ENCODE measurements at places on chromosomes 4 and X.
A peak's percentile ranks its signal among the peaks of the same experiment; 100 is the strongest.

DNA sequence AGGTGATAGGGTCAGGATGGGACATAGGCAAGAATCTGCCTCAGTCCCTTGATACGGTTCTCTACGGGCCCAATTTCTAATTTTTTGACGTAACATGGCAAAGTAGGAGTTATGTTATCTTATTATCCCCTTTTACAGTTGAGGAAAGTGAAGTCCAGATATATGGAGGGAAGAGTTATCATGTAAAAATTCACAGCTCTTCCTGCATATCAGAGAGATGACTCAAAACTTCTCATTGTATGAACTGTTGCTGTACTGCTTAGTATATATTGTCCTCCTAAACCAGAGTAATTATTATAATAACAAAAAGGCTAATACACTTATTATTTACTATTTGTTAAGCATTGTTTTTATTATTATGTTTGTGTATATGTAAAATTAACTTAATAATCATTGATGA, 260.5 kb upstream of the IGFBP7 start:
- DNase-seq, result no peak

DNA sequence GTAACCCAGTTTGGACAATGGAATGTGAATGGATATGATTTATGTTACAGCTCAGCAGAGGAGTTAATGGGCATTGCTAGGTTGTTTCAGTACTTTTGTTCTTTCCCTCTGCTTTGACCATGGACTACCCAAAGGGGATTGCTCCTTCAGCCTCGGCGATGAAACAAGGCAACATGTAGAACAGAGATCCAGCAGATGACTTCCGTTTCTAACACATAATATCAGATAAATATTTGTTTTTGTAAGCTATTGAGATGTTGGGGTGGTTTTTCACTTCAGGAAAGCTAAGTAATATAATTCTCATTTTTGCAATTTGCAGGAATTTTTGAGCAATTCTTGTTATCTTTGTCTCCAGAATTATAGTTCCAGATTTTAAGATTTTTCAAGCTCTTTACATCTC, 934.6 kb upstream of the GRID2 start:
- no peak for DNase-seq

DNA sequence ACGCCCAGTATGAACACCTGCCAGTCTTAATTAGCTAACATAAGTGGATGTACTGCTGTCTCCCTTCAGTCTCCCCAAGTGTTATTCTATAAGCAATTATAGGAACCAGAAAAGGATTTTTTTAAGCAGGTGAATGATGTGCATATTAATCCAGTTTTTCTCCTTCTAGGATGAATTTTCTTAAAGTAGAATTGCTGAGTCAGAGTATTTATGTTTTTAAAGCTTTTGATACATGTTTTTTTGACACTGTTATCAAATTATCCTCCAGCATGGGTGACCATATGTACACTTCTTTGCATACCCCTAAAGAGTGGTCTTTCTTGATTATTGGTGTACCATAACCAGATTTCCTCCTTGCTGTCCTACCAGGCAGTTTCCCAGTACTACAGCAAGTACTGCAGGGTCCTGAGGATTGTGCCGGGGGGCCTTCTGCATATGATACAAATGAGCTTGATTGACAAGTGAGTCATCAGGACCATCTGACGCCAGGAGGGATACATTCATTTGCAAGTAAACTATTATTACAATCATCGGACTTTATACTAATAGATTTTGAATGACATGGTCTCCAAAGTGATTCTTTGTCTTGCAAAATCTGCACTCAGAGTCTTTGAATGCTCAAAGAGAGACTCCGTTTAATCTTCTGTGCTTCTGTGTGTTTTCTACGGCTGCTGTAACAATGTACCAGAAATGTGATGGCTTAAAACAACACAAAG, 10.7 kb upstream of the PCYT1B start:
- DNase-seq, result no peak

- peak; percentile 77 for DNase-seq
These were observed 6.6 kb downstream of the TLL1 start for GRCh38 chr4:165879641-165880040.

DNA sequence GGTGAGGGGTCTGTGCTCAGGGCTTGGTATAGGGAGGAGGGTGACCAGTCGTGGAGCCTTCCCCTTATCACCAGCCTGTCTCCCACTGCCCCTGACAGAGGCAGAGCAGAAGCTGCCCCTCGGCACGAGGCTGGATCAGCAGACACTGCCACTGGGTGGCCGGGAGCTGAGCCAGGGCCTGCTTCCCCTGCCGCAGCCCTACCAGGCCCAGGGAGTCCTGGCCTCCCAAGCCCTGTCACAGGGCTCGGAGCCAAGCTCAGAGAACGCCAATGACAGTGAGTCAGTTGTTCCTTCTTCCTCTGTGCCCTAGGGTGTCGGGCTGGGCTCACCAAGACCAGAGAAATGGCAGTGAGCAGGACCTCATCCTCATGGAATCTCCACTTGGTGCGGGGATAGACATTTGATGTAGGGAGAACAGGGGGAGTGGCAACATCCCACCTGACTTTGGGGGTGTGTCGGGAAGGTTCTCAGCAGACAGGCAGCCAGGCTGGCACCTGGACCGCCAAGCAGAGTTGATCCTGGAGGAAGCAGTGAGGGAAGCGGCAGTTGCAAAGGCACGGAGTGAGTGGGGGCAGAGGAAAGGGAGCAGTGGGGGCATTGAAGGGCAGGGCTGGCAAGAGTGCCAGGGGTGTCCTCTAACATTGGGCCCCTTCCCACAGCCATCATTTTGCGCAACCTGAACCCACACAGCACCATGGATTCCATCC, 14.3 kb upstream of the UBA1 start:
- peak; percentile 7 for DNase-seq

DNA sequence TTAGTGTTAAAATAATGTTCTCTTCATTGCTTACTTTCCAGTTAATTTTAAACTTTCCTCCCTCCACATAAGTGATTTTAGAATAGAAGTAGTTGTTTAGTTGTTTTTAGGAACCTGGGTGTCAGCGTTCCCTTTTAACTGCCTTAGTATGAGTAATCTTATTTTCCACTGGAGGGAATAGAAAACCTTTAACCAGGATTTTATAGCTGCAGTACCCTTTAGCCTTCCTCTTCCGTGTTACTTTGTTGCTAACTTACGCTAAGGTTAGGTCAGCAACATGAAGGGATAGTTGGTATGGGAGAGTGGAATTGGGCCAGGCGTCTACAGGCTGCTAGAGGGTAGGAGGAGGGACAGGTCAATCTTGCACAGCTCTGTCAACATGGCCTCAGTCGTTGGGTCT, 31.5 kb downstream of the SMS start:
- DNase-seq, result no peak

- DNase-seq, result peak; percentile 53
These were observed 115.6 kb upstream of the TLL1 start for GRCh38 chr4:165757451-165757850.

DNA sequence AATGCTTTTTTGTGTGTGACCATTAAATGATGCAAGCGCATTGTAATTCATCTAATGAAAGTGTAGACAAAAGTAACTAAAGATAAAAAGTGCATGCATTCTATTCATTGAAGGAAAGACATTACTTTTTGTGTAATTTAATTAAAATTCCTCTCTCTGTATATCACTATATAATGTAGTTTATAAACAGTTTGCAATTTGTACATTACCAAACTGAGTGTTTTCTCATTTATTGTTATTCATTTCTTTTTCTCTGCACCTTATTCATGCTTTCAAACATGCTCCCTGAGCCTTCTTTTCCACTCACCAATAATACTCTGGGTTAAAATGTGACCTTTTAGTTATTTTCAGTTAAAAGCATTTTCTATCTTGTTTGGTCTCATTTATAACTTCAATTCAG, 713.7 kb upstream of the AADAT start:
- no peak for DNase-seq

- DNase-seq, result no peak
These were observed 27.5 kb downstream of the TMEM47 start for GRCh38 chrX:34629572-34629971.

GRCh38 chr4:20838476-20838875, 138.2 kb downstream of the PACRGL start:
- DNase-seq, result no peak

DNA sequence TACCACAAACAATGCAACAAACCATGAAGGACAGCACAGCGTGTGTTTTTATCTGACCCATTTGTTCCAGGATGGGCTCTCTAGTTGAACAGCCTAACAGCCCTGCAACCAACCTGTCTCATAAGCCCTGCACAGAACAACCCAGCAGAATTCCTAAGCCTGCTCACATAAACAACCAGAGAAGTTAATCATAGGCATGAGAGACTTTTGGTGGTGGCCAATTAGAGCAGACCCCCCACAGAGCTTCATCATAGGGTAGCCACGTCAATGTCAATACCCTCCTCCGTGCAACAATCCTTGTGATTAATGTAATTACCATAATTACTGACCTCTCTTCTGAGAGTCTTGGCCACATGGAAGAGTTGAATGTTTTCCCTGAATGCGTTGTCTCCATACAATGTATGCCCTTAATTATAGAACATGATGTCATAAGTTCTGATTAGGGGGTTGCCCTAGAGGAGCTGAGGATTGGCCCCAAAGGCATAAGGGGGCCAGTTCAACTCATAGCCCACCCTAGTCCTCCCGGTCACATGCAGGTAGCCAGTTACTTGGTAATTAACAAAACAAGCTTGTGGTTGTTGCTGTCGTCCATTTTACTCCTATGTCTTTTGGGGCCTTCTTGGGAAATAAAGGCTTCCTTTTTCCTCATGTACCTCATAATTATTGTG, 92.7 kb downstream of the SYNPO2 start:
- no peak for DNase-seq

GRCh38 chrX:72305286-72306084, at the start of gene CITED1:
CITED1 (minus strand) TSS chrX:72305914; CDS start chrX:72302869, 3,045 bp downstream.
- DNase-seq, result peak; percentile 11

DNA sequence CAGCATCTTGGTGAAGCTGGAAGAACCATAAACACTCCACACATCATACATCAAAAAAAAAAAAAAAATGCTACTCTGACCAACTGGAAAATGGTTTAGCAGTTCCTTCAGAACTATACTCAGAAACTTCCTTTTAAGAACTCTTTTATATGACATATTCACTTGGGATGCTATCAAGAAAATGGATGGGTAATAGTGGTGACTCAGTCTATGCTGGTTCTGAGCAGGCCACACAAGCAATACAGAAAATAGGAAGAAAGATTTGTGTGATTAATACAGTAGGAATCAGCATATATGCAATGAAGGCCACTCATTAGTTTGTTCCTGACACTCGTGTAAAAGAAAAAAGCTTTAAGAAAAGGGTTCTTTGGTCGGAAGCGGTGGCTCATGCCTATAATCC, 123.5 kb upstream of the FAT4 start:
- DNase-seq, result no peak

DNA sequence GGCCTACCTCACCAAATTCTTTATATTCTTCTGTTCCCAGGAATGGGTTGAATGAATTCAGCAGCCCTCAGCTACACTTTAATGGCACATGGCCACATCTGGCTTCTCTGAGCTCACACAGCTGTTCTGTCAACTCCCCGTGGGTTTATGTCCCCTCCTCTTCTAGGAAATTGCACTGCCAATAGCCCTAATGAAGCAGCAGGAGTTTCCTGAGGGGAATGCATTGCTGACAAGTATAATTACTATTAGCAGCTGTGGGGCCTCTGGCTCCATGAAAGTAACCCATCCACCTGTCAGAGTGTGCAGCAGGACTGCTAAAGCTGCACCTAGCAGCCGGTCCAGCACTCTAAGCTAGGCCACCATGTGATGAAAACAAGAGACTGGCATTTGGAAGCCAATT, 50.3 kb downstream of the FTHL17 start:
- no peak for DNase-seq

DNA sequence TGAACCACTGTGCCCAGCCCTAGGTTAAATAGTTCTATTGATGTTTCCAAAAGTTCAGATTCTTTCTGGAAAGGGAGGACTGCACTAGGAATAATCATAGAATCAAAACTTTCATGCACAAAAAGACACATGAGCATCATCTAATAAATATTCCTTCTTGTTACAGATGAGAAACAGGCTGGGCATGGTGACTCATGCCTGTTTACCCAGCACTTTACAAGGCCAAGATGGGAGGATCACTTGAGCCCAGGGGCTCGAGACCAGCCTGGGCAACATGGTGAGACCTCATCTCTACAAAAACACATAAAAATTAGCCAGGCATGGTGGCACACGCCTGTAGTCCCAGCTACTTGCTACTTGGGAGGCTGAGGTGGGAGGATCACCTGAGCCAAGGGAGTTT, 27.7 kb downstream of the LARP7 start:
- no peak for DNase-seq

GRCh38 chrX:54570332-54570731, 40.3 kb downstream of the GNL3L start:
- no peak for DNase-seq

- no peak for DNase-seq
These were observed 72.4 kb downstream of the PAPSS1 start for GRCh38 chr4:107647591-107647990.

- DNase-seq, result no peak
These were observed 85.5 kb downstream of the BCOR start for GRCh38 chrX:40012039-40012867.

- no peak for DNase-seq
These were observed 249.1 kb upstream of the STS start for GRCh38 chrX:6898371-6898770.

GRCh38 chrX:134572816-134573682, 85.2 kb downstream of the PLAC1 start:
- no peak for DNase-seq

DNA sequence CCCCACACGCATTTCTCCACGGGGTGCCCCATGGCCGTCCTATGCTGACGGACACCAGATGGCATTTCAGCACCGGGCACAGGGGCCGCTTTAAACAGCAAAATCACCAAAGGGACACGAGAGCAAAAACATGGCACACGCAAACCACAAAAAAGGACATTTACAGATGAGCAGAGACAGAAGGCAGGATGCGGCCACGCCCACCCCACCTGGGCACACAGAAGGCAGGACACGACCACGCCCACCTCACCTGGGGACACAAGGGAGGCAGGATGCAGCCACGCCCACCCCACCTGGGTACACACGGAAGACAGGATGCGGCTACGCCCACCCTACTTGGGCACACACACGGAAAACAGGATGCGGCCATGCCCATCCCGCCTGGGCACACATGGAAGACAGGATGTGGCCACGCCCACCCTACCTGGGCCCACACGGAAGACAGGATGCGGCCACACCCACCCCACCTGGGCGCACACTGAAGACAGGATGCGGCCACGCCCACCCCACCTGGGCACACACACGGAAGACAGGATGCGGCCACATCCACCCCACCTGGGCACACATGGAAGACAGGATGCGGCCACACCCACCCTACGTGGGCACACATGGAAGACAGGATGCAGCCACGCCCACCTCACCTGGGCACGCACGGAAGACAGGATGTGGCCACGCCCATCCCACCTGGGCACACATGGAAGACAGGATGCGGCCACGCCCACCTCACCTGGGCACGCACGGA, 69.1 kb downstream of the FAM53A start:
- no peak for DNase-seq

DNA sequence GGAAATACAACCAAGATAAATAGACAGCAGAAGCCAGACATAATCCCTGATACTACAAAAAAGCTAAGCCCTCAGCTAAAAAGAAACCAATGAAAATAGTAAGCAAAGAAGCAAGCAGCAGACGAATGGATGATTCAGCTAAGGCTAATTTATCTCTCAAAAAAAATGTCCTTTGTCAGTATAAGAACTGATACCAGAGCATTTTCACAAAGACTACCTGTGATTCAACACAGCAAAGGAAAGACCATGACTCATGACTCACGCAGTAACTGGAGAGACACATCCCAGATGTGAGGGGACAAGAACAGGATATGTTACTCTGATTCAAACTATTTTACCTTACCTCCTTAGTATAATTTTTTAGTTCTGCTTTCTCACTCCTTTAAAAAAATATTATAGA, 22.7 kb upstream of the TMPRSS11F start:
- DNase-seq, result no peak

Data from cerebellar cortex (tissue), 1 donor.